ENCODE measurements at places on chromosomes 2 and 18.
A peak's percentile ranks its signal among the peaks of the same experiment; 100 is the strongest.

- no peak for DNase-seq
Observed at GRCh38 chr2:196174404-196174803, 3.0 kb upstream of the STK17B start.

DNA sequence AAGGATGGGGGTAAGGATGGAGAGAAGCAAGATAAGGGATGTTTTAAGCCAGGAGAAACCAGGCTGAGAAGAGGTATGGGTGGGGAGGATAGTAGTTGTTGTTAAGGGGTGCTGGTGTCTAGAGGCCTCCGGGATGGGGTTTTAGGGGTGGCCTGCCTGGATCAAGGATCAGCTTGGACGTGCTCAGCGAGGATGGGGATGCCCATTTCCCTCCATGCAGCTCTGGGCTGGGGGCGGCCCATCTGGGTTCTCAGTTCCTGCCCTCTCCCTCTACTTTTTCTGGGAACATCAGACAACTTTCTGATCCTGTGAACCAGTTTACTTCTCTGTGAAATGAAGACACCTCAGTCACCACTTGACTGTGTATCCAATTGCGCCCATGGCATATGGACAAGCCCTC is 10.1 kb downstream of the B3GNT2 start:
- no peak for DNase-seq

GRCh38 chr2:158097481-158097880 is 4.2 kb upstream of the UPP2 start:
- DNase-seq = no peak

DNA sequence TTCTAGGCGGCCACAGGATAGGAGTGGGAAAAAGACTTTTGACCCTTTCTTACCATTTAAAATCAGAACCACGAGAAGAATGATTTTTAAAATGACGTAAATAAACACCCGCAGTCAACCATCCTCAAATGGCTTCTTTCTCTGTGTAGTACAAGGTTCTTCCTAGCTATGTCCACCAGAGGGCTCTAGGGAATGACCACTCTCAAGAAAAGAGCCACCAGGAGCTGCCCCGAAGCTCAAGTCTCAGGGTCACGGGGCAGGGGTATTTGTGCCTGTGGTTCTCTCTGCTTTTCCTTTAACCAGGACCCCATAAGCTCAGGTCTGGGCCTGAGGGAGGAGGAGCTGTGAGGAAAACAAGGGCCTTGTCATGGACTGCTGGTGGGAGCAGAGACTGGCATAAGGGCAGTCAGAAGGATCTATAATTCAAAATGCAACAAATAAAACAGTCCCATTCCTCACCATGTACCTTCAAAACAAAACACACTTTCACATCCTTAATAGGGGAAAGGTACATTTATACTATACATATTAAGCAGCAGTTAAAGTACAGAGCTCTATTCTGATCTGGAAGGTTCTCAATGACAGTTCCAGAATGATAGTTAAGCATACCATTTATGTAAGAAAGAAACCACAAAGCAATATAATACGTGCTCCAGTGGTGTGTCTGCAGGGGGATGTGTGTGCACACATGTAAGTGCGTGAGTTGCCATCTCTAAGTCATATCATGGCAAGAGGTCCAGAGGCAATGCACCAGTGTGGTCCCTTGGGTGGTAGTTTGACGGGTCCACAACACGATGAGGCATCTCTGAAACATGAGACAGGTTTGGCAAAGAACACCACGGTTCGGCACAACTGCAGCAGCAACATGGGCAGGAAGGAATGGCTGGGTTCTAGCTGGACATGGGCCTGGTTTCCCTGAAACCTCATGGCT is 18.6 kb downstream of the LYPD1 start:
- no peak for DNase-seq

GRCh38 chr18:58362027-58362575 is 266.8 kb downstream of the ALPK2 start:
- DNase-seq = no peak

GRCh38 chr2:39266139-39266805 is 22.5 kb upstream of the CDKL4 start:
- peak; percentile 24 for DNase-seq

DNA sequence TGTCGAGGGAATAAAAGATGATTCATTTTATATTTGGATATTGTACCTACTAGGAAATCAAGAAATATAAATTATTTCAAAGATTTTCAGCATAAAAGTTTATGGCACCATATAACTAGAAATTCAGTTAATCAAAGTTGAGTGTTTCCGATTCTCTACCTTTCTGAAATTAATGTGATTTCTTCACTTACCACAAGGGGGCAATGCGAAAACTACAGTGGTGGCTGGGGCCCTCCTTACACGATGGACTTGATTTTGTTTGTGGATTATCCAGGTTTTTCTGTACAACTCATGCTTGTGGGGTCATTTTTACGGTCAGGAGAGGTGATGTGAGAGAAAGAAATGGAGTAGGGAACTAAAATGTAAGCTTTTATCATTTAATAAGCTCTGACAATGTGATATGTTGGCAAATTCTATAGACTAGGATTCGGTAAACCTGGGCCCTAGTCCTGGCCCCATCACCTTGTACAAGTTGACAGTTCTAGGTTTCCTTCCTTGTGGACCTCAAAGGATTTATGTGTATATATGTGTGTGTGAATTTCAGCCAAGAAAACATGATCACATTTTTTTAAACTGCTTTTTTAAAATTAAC is 47.6 kb downstream of the G6PC2 start:
- no peak for DNase-seq

DNA sequence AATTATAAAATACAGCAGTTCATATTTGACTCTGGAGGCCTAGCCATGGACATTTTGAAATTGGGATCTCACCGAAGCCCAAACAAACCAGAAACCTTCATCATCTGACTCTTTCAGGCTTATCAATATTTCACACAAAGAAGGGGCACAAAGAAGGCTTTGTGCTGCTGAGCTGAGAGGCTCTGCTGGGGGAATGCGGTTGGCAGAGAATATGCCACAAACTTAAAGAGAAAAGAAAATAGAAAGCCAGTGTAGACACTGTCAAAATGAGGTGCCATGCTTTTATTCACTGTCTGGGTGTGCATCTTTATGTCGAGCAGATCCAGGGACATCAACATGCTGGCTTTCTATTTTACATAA is 162.6 kb downstream of the QPCT start:
- no peak for DNase-seq

DNA sequence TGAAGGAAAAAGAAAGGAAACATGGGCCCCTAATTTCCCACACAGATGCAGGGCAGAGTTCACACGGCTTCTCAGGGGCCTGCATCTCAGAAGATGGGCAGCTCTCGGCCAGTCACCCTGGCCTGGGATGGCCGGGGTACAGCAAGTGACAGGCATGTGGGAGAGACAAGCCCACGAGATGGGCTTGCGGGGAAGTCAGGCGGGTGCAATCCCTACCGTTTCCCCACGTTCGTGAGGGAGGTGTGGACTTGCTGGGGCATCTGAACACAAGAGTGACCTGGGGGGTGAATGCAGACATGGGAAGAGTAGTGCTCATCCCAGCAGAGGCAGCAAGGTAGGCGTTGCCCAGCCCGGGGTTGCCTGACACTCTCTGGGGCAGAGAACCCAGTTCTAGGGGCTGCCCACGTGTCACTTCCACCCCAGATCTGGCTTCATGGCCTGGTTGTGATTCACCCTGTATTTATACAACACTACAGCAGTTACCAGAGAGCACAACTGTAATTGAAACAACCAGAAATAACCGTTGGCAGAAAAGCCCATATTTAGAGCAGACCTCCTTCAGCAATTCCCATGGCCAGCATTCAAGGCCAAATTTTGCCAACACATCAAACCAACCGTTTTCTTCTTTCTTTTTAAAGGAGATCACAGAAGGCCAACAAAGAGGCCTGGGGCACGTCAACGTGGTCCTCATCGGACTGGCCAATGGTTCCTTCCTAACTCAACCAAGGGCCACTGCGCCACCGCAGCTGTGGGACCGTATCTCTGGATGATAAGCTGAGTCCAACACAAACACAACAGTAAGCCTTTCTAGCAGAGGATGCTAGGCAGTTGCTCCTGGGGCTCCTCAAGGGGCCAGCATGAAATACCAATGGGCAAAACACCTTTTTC is 58.4 kb downstream of the PARD6G start:
- no peak for DNase-seq

GRCh38 chr2:237434866-237435311 is 20.9 kb upstream of the COL6A3 start:
- no peak for DNase-seq

DNA sequence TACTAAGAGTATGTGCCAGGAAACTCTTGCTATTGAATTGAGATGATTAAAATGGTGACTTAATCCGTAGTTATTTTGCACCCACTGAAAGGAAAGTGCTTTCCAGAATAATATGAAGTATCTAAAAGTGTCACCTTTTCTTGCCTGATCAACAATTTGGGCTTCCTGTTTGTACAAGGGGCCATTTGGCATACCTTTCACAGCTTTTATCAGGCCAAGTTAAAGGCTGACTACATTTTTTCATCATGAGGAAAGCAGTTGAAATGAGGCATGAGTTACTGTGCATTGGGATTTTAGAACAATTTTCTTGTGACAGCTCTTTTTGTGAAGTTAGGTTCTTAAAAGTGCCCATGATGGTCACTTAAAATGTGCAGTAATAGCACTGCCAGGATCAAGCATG is 11.2 kb downstream of the TSN start:
- no peak for DNase-seq

DNA sequence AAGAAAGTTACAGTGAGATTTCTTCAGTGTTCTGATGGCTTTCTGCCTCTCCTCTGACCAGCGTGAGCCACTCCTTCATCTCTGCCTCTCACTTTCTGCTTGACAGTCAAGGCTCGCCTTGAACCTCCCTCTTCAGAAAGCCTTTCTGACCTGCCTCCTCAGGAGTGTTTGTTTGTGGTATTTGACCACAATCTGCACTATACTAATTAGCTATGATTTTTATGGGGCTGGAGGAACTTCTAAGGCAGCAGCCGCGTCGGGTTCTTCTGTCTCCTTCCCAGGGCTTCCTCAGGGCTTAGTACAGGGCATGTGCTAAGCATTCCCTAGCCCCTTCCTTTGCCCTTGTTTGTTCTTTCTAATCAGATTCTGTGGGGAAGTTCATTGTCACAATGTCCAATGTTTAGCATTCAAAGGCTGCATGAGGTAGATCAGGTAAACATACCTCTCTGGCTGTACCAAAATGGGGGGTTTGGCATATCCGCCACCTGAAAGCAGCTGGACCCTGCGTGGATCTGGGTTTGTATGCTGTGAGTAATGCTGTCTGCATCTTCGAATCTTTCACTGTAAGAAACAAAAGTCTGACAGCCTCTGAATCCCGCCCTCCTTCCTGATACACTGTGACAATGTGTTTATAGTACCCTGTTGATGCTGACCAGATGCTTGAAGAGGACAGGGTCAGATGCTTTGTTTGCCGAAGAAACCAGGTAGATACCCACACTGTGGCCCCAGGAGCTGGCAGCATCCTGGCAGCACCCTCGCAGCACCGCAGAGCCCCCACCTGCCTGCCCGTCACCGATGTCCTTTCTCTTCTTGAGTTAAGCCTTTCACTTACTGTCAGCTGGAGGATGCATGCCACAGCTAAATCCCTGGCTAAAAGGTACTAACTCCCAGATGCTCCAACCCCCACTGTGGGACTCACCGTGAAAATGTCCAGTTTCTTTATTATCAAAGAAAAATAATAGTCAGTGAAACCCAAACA is 260.8 kb upstream of the HDAC4 start:
- DNase-seq = no peak

- DNase-seq = no peak
Observed at GRCh38 chr2:236679884-236680860, 110.5 kb downstream of the ACKR3 start.

GRCh38 chr2:29249666-29250253 is 134.5 kb downstream of the CLIP4 start:
- DNase-seq = no peak

DNA sequence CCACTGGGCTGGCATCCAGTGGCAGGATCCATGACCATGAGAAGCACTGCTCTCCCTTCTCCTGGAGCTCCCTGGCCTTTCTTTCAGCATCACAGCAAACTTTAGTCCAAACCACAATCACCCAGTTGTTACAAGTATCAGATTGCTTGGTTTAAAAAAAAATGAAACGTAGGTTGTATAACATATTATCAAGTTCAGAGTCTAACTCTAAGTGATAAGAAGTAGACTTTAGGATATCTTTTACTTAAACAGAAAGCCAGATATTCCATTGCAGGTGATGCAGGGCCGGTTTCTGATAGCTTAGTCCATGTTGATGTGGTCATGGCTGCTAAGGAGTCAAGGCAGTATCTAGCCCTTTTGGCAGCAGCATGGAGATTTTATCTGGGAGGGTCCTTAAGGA is 24.5 kb downstream of the SLC14A1 start:
- DNase-seq = no peak

DNA sequence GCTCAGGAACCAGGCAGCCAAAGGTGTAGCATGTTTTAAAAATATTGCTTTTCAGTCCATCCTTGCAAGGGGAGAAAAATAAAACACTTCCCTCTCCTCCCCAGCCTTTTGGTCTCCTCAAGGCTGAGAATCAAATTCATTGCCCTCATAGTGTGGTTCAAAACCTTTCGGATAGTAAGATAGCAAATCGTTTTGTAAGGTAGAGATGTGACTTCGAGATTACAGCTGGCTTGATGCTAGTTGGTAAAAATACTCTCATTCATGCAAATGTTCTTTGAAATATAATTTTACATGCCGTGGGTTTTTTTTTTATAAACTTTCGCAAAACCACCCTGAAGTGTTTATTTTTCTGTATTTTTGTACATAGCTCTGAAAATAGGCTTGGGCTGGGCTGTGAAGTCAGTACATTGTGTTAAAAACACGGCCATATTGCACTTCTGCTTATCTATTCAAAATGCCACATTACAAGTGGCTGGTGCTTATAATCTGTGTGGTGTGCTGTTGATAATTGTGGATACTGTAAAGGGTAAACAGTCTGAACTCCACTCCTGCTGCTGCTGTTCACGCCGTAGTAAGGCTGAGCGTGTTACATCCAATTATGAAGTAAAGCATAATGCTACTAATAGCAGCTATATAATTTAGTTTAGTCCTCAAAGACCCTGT is 172.0 kb upstream of the SIX3 start:
- DNase-seq = no peak

DNA sequence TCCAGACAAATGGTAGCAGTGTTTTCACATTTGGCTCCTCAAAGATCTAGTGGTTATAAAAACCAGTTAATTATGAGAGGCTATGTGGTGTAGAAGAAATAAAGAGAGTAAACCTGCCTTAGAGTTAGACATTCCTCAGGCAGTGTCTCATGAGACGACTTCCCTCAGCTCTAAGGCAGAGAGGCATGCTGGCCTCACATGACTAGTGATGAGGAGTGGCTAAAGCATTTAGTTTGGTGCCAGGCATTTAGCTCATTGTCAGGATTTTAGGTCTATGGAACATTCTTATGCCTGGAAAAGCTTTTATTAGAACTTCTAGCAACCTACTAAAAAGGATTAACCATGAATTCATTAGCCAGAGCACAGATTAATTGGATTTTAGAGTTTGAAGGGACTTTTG is 90.3 kb downstream of the RPRM start:
- DNase-seq = no peak

- no peak for DNase-seq
Observed at GRCh38 chr2:172179045-172179701, 76.5 kb upstream of the DLX2 start.

Measured in GM10248 (cell line).